ENCODE measurements at places on chromosomes 12 and 14.
A peak's percentile ranks its signal among the peaks of the same experiment; 100 is the strongest.

DNA sequence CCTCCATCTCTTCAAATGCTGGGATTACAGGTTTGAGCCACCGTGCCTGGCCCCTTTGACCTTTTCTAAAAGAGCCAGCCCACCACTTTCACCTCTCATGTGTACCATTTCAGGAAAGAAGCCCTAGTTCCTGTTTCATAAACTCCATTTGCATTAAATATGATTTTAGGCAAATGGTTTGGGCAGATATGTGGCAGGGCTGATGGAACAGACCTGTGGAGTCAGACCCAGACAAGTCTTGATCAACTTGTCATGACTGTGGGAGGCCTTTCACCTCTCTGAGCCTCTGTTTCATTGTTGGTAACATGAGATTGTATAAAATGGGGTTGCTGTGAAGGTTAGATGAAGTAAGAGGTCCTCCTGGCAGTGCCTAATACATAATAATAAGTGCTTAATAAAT, 5.2 kb upstream of the MAP3K9 start:
- no peak for DNase-seq

DNA sequence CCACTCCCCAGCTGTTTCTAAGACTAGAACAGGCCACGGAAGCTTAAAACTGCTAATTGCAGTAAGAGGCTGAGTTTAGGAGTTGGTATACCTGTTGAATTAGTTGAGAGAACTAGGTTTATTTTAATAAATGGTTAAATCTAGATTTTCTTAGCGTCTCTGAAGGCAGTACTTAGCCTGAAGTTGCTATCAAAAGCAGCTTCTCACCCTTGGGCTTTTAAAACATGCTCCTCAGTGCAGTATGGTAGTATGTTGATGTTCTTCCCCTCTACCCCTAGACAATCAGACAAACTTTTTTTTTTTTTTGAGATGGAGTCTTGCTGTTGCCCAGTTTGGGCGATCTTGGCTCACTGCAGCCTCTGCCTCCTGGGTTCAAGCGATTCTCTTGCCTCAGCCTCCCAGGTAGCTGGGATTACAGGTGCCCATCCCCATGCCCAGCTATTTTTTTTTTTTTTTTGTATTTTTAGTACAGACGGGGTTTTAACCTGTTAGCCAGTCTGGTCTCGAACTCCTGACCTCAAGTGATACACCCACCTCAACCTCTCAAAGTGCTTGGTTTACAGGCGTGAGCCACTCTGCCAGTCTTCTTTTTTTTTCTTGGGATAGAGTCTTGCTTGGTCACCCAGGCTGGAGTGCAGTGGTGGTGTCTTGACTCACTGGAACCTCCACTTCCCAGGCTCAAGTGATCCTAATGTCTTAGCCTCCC, 6.8 kb downstream of the SRSF5 start:
- DNase-seq = no peak

GRCh38 chr12:69047990-69048389, 115.0 kb upstream of the CPM start:
- no peak for DNase-seq

DNA sequence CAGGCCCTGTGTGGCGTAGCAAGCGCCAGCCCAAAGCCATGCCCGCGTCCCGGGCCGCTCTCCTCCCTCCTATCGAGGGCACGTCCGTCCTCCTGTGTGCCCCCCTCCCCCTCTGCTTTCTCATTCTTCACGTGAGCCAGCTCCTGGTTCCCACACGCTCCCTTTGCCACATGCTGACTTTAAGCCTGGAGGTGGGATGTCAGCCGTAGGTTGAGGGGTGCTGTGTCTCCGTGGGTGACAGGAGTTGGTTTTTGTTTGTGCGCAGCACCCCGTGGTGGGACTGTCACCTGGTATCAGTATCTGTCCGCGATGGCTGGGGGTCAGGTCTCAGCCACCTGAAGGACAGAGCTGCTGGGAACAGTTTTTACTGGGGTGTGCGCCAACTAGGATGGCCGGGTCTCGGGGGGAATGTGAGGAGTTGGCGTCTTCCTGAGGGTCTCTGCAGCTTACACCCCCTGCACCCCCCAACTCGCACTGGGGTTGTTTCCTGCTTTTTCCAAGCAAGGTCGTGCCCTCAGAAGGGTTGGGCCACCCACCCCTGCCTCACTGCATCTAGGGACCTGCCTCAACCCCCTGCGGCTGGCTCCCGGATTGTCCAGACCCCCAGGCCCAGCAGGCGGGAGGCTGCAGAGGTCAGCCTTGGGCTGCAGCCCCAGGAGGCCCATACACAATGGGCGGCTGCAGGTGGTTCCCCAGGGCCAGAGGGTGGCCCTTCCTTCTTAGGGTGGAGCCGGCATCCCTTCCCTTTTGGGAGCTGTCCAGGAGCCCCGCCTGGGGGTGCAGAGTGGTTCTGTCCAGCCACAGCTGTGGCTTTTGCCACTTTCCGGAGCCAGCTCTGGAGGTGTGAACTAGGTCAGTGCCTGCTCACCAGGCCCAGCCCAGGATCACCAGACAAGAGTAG, 7.3 kb downstream of the ULK1 start:
- DNase-seq = no peak

GRCh38 chr12:124457287-124458219, 109.9 kb downstream of the NCOR2 start:
- DNase-seq = no peak

GRCh38 chr12:54917001-54917488, 62.7 kb downstream of the MUCL1 start:
- DNase-seq = no peak

GRCh38 chr12:5343711-5344110, 88.2 kb upstream of the NTF3 start:
- DNase-seq = no peak

GRCh38 chr12:98420461-98420860, 94.9 kb upstream of the TMPO start:
- no peak for DNase-seq

- DNase-seq = no peak
These were observed 12.6 kb downstream of the TRAPPC6B start for GRCh38 chr14:39157491-39157890.

DNA sequence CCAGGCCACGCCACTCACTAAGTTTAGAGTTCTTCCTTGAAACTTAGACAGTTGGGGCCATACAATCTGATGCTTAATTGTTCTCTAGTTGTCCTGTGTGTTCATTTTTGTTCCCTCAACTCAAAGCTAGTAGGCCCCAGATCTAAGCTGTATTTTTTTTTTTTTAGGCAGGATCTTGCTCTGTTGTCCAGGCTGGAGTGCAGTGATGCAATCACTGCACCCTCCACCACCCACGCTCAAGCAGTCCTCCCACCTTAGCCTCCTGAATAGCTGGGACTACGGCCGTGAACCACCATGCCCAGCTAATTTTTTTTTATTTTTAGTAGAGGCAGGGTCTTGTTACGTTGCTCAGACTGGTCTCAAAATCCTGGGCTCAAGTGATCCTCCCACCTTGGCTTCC, 7.5 kb downstream of the TNFRSF1A start:
- DNase-seq = no peak

DNA sequence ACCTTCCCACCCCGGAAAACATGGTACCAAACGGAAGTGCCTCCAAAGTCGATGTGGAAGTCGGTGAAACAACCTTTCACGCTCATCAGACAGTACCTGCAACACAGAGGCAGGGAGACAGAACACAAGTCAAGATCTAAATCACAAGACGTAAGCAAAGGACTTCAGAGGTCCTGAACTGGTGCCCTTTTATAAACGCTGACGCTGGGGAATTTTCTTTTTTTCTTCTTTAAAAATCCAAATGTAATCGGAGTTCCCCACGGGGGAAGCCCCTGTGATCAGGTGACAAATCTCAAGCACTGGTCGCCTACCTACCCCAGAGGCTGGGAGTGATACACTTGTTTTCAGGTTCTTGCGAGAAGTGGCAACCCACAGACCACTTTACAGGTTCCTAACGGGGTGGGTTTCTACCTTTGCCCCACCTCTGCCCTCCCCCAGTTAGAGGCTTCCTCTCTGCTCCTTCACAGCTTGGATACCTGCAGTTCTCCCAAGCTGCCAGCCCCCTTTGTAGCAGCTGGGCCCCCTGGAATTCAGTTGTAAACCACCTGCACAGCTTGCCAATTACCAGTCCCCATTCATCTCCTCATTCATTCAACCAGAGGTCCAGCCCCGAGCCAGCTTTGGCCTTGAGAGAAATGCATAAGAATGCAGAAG, 46.2 kb downstream of the KDM2B start:
- peak; percentile 53 for DNase-seq

DNA sequence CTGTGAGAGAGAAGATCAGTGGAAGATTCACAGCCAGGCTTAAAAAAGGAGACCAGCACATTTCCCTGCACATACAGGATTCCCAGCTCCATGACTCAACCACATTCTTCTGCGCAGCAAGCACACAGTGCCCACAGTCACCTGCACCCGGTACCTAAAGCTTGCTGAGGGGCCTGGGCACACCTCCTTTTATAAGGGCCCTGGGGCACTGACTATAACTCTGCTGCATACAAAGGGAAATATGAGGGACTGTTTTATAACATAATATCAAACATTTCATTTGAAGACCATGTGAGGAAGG, 322.9 kb downstream of the DAD1 start:
- DNase-seq = no peak

- no peak for DNase-seq
These were observed 190.2 kb downstream of the TBX5 start for GRCh38 chr12:114215746-114216145.

DNA sequence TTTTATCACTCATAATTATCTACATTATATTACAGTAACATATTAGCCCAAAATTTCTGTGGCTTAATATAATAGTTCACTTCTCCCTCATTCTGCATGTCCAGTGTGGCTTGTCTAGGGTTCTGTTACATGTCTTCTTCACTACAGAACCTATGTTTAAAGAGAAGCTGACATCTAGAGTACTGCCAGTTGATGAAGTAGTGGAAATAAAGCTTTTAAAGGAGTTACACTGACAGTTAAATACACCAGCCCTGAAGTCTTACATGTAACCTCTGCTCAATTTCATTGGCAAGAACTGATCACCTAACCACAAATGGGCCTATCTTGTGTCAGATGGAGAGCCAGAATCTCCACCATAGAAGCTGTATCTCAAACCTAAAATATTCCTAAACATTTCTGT, 32.9 kb downstream of the RPS6KA5 start:
- no peak for DNase-seq

DNA sequence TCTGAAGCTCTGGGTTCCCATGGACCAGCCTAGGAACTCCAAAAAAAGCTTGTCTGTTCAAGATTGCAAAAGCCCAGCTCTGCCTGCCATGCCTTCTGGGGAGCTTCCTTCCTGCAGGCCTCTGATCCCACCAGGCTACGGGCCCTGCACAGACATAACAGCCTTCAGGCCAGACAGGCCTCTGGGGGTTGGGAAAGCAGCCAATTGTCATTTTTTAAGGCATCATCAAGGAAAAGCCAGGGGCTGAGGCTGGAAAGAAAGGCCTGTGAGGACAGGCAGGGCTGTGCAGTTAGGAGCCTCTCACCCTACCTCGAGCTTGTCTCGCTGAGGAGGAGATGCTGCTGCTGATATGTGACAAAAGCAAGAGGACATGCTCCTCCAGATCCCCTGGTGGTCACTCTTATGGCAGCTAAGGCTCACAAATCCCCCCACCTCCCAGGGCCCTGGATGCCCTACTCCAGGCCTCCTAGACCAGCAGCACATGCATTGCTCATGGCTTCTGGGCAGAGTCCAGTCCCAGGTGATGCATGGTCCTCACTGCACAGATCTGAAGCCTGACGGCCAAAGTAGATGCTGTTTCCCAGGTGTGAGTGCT, 2.9 kb downstream of the TMEM229B start:
- DNase-seq = no peak

DNA sequence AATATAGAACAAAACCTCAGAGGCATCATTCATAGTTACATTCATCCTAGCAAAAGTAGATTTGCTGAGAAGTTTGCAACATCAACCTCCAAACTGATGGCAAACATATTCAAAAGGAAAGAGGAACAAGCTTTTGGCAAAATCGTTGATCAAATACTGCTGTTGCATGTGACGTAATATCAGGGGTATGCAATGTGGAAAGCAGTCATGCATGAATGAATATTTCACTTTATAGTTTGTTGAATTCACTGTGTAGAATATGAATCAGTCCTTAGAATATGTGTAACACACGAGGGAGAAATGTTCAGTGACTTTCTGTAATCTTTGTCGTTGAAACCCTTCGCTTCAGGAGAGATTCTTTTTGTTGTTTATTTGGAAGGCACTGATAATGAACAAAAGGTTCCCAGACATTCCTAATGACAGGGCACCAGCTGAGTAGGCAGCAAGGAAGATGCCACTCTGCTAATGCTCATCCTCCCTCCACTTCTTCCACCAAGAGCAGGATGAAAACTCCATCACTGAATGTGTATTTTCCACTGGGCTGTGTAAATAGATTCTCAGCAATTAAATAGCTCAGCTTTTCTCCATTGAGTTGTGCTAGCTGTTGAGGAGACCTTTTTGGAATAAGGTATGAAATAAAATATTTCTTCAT, 126.1 kb downstream of the PELI2 start:
- no peak for DNase-seq

DNA sequence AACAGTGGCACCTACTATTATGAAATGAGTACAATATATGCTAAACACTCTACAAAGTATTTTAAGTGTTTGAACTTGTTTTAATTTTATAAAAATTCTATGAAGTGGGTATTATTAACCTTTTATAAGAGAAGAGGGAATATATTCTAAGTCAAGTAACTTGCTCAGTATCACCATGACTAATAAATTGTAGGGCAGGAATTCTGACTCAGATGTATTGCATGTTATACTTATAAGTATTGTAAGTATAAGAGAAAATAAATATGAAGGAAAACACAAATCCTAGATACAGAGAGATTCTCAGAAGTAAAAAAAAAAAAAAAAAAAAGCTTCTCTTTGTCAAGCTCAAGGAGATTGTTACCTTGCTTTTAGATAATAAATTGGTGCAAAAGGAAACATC, 893.2 kb downstream of the SLC16A7 start:
- DNase-seq = no peak

GRCh38 chr12:2999265-2999841, 40.2 kb downstream of the TEAD4 start:
- no peak for DNase-seq

DNA sequence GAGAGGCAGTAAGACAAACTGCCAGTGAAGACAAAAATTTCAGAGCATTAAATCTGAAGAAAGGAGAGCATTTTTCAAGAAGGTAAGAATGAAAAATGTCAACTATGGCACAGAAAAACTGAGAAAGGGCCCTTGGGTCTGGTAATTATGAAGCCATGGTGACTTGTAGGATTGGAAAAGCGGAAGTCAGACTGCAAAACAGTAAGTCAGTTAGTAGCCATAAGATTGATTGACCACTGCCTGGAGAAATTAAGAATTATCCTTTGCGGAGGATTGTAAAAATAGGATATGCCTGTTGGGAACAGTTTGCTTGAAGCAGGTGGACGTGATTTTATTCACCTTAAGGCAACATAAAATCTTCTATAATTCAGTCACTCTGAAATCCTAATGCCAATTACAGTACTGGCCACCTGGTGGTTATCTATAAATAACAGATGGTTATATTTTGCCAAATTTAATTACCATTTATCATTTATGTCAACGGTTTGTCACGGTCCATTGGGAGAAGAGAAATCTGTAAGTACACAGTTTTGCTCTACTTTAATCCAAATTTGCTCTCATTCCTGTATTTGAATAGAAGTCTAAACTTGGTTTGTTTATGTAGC, 127.1 kb upstream of the CNTN1 start:
- no peak for DNase-seq

Measured in activated CD8-positive, alpha-beta memory T cell treated with anti-CD3 and anti-CD28 coated beads for 1 hour (primary cell).